ENCODE measurements at places on chromosomes 12 and 14. TPM values are rescaled to one million over a fixed set of nuclear protein-coding genes. Genes with fewer than 3 reads are reported as not detected.

BCL11B gene
- polyA plus RNA-seq, result 2.6 TPM

GPR68 gene
- 1.8 TPM for polyA plus RNA-seq

NXPH4 gene
- 4.4 TPM for polyA plus RNA-seq

RHOF gene
- polyA plus RNA-seq, result 11.0 TPM

MTA1 gene
- 112 TPM for polyA plus RNA-seq

TMEM63C gene
- 1.2 TPM for polyA plus RNA-seq

KRT82 gene
- not detected for polyA plus RNA-seq

TULP3 gene
- polyA plus RNA-seq, result 31.1 TPM

TAS2R9 gene
- not detected for polyA plus RNA-seq

ERP27 gene
- 20.6 TPM for polyA plus RNA-seq

TMEM30B gene
- polyA plus RNA-seq, result 13.2 TPM
